Kasumi-1 (cell line): ENCODE measurements at places on chromosomes 12 and 14.

GRCh38 chr14:55580470-55581341, 699 bp downstream of the KTN1 start:
- DNase-seq: peak; percentile 53

GRCh38 chr14:53751650-53752049, 205.0 kb downstream of the BMP4 start:
- DNase-seq: no peak

DNA sequence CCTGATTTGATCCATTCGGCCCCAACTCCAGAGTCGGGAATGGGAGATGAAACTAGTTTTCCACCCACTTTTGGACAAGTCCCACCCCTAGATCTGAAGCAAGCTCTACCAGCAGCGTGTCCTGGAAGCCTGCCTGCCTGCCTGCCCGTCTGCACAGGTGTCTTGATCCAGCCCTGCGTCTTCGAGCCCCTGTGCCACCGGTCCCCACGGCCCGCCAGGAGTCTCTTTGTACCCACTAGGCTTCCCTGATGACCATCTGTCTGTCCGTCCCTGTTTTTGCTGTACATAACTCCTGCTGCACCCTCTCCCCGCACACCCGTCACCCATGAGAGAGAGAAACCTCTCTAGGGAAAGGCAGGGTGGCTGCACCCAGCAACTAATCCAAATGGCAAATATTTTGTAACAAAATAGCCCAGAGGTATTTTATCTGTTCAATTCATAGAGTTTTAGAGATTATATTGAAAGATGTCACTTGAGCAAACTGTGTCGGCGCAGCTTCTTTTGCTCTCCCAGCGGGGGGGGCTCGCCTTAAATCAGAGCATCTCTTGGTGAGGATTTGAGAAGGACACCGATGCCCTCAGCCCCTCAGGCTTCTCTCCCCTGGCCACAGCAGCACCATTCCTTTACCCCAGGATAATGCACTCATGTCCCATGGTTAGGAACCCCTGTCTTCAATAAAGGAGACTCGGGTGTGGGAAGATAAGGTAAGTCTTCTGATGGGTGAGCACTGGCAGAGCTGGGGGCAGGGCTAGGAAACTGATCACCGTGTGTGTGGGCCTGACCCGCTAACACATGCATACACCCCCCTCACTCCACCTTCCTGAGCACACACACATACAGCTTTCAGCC, 35.8 kb downstream of the SLC6A12 start:
- DNase-seq: no peak

- DNase-seq: no peak
Observed at GRCh38 chr12:19323805-19324204, 115.5 kb upstream of the AEBP2 start.

DNA sequence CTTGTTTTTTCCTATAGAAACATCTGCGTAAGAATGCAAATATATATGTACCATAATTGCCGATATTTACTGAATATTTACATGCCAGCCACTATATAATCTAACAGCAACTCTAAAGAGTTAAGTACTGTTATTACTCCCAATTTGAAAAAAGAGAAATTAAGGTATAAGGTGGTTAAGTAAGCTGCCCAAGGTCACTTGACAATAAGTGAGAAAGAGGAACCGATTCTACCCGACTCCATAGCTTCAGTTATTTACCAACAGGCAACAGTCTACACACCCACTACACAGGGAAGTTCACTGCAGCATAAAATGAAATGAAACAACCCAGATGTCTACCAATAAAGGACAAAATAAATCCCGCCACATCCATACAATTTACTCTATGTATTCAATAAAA, 1.1 kb downstream of the MIS18BP1 start:
- DNase-seq: peak; percentile 86
